HT1080 (cell line): ENCODE measurements at places on chromosomes 1 and 21.

DNA sequence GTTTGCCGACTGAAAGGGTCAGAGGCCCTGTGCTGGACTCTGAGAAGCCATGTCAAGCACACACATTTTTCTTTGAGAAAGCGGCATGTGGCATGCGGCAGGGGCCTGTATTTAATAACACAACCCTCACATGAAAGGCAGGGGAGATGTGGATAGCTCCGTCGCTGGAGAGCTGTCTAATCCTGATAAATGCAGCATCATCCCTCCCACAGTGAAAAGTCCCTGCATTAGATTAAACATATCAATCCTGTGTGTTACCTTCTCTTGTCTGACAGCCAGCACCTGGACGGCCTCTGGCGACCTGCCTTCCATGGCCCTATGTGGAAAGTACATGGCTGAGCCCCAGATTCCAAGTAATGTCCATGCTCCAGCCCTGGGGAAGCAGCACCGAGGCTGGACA, 313.0 kb upstream of the AJAP1 start:
- no peak for DNase-seq

GRCh38 chr1:46686255-46686654, 14.6 kb downstream of the TEX38 start:
- DNase-seq = no peak

DNA sequence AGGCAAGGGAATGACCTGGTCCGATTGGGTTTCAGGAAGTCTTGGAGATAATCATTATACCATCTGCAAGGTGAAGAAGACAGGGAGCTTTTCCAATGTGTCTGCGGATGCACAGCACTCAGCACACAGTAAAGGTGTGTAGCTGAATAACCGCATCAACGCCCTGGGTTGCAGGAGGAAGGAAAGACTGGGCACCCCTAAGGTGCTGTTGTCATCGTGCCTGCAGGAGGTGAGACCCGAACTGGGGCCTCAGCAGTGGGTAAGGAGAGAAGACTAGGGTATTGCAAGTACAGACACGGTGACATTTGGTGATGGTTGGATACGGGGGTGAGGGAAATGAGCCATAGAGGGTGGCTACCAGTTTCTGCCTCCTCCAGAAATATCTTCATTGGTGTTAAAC, 1.1 kb upstream of the TRIM62 start:
- DNase-seq = no peak

DNA sequence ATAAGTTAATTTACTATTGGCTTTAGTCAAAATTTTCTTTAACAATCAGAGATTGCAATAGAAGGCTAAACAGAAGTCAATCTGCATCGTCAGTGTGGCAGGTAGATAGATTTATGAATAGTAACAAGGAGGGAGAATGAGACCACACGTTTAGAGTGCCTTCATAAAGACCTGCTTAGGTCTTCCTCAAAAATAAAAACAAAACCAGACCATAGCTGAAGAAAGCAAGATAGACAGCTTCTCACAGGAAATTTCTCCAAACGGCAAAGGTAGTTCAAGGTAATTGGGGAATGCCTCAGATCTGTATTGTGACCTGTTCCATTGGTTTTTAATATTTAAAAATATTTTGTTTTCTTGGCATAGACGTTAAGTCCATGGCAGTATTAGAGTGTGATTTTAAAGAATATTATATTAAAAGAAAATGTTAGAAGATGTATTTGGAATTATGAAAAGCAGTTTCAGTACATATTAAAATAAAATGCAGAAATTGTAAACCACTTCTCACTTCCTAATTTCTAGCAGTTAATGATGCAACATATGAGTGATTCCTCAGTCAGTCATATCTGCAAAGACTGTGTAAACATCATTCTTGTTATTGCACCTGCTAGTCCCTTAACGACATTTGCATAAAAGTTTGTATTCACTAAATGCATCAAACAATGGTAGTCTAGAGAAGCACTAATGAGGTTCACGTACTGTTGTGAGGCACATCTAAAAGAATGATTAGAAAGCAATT, 278.0 kb downstream of the HLX start:
- DNase-seq = no peak

DNA sequence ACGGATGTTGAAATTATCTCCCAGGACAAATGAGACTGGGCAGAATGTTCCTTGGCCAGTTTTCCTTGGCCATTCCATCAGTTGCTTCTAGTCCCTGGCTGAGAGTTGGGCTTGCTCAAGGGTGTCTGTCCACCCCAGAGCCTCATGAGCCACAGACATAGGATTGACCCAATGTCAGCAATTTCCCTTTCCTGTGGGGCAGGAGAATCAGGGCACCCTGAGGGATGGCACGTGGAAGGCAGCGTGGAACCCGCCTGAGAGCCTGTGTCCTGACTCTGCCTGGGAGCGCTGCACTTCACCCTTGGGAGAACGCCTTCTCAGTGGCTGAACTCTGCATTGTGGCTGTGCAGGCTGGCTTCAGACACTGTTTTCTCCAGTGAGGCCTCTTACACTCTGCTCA, 71.3 kb upstream of the B3GALNT2 start:
- DNase-seq = no peak

DNA sequence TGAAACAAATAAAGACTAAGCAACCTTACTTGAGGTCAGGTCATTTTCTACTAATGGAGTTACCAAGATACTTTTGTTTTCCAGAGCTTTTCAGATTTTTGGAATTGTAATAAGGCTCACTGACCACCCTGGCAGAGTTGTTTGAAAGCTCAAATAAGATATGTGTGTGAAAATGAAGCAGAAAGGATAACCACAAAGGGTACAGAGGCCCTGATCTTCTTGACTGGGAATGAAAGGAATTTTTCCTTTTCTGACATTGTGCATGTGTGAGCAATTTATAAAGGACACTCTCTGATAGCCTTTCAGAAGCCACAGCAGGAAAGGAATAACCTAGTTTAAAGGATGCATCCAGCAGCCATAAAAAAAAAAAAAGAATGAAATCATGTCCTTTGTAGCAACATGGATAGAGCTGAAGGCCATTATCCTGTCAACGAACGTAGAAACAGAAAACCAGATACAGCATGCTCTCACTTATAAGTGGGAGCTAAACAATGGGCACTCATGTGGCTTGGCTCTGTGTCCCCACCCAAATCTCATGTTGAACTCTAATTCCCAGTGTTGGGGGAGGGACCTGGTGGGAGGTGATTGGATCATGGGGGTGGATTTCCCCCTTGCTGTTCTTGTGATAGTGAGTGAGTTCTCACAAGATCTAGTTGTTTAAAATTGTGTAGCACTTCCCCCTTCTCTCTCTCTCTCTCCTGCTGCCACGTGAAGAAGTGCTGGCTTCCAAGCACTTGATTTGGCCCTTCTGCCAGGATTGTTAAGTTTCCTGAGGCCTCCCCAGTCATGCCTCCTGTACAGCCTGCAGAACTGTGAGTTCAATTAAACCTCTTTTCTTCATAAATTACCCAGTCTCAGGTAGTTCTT, 3.1 kb upstream of the SRP9 start:
- no peak for DNase-seq

DNA sequence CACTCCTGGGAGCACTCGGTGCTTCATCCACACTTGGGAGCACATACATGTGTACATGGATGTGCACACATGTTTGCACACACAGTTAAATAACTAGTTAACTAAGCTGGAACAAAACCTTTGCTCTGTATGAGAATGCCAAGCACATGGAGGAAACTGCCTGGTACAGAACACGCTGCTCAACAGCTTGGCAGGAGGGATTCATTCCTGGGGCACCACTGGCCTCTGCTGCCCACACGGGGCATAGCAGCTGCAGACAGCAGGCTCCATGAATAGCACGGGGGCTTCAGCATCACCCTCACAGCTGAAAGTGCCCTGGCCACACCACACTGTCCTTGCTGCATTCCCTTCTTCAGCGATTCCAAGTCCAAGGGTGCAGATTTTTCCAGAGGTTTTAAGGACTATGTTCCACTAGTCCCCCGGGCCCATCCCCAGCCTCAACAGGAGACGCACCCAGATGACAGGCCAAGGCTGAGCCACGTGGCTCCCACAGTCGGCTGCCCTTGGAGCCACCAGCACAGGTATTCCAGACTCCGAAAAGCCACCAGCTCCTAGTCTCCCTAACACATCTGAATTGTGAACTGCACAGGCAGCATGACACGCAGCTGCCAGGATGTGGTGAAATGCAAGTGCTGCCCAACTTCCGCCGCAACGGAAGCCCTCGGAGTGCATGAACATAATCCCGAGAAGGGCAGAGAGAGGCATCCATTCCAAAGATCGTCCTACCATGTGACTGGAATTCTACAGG, 16.9 kb downstream of the NPHP4 start:
- peak; percentile 53 for DNase-seq

GRCh38 chr1:172647987-172648386, 10.9 kb upstream of the FASLG start:
- no peak for DNase-seq

GRCh38 chr21:15208786-15209185, 144.0 kb upstream of the NRIP1 start:
- no peak for DNase-seq
